ENCODE measurements at places on chromosomes 6 and 20.

DNA sequence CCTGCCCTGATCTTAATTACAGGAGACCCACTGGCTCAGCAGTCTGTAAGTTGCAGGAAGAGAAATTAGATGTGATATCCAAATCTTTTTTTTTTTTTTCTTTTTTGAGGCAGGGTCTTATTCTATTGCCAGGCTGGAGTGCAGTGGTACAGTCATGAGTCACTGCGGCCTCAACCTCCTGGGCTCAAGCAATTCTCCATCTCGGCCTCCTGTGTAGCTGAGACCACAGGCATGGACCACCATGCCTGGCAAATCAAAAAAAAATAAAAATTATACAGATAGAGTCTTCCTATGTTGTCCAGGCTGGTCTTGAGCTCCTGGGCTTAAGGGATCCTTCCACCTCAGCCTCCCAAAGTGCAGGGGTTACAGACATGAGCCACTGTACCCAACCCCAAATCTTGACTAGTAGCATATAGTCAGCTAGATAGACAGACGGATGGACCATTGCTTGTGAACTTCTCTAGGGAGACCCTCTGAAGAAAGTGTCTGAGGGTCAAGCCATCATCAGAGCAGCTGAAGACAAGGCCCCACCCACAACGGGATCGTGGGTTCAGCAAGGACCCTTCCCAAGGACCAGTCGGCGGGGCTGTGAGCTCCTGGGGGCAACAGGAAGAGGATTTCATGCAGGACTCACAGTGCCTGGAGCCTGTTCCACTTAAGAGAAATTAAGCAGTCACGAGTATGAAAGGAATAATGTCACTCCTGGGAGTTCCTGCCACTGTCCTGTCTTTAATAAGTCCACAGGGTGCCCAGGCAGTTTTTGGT is 222.7 kb downstream of the ANKRD60 start:
- DNase-seq: no peak

DNA sequence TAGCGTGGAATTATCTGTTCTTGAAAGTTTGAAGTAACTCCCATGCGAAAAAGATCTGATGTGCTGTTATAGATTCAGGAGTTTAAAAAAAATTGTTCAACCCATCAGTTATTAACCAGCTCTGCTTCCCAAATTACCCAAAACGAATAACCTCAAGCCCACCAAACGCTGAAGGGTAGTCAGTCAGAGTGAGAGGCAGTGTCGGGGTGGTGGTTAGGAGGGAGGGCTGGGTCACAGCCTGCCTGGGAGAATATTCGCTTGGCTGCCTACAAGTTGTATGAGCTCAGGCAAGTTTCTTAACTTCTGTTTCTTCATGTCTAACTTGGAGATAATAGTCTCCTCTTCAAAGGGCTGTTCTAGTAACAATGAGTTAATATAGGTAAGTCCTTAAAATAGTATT is 114.6 kb downstream of the JPH2 start:
- peak; percentile 15 for DNase-seq

DNA sequence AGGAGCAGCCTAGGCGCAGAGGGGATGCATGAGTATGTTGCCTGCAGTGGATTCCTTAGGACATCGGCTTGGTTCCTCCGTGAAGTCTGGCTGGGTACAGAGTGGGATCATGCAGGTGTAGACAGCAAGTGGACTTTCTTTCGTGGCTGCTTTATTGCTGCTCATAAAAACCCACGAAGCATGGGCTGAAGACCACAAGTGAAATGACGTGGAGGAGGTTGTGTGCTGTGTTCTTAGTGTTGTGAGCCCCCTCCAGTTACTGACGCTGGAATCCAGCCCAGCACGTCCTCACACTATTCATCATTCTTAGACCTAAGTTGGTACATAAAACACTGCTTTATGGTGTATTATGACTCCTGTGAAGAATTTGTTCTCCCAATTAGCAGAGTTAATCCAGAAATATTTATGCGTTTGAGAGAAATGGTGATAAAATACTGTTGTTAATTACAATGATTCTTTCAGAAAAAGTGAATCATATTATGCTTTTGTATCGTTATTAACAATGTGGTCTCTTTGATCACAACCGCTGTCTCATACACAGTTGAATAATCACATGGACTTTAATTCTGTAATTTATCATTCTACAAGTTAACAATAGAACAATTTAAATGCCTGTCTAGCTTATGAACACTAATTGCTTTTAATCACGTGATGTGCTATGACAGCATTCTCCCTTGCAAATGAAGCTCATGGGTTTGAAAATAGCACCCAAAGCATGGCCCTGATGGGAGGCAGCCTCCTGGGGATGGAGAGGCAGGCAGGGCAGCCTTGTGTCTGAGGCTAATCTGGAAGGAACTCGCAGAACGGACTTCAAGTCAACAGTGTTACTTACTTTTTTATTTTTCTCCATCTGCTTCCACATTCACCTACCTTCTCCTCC is 233.9 kb upstream of the SYNDIG1 start:
- DNase-seq: no peak

- DNase-seq: no peak
These were observed 295.6 kb downstream of the UTRN start for GRCh38 chr6:144580771-144581170.

GRCh38 chr6:53917464-53917842 is 122.6 kb downstream of the LRRC1 start:
- DNase-seq: no peak

- no peak for DNase-seq
These were observed 32.2 kb upstream of the MYB start for GRCh38 chr6:135148889-135149288.

GRCh38 chr6:29631209-29631810 is 1.7 kb downstream of the GABBR1 start:
- DNase-seq: no peak

GRCh38 chr6:4610256-4610655 is 165.9 kb upstream of the CDYL start:
- DNase-seq: no peak

DNA sequence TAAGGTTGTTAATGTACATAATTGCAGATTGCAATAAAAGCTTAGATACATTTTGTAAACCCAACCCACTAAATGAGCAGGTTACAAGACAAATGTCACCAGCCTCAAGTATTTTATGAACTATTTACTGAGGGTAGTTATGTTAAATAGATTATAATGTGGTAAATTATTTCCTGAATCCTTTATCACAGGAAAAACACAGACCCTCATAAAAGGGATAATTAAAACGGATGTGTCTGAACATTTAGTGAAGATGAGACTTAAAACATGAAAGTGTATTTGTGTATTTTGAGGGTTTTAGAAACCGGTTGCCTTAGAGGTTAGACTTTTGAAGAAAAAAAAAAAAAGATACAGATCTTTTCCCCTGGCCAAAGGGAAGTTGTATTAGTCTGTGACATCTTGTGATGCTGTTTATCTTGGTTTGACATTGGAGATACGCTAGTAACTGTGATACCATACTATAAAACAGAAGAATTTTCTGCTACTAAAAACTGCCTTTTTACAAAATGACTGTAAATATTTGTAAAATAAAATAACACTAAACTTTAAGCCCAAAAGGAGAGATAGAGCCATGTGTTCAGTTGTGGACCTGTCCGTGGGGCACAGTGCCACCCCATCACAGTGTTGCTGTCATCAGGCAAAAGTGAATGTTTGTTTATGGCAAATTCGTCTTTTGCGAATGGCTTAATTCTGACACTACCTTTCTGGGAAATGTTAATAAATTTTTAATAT is 9.7 kb downstream of the DYNLT1 start:
- peak; percentile 10 for DNase-seq

GRCh38 chr6:44272999-44273566 is 2.8 kb downstream of the TMEM151B start:
- DNase-seq: no peak

DNA sequence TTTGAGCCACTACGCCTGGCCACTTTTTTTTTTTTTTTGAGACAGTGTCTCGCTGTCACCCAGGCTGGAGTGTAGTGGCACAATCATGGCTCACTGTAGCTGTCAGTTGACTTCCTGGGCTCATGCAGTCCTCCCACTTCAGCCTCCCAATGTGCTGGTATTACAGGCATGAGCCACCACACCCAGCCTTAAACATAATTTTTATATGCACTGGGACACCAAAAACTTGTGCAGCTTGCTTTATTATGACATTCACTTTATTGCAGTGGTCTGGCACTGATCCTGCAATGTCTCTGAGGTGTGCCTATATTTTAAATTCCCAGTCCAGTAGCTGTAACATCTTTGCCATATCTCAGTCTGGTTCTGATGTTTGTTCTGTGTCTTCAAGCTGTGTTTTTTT is 34.7 kb downstream of the KAT14 start:
- DNase-seq: no peak

DNA sequence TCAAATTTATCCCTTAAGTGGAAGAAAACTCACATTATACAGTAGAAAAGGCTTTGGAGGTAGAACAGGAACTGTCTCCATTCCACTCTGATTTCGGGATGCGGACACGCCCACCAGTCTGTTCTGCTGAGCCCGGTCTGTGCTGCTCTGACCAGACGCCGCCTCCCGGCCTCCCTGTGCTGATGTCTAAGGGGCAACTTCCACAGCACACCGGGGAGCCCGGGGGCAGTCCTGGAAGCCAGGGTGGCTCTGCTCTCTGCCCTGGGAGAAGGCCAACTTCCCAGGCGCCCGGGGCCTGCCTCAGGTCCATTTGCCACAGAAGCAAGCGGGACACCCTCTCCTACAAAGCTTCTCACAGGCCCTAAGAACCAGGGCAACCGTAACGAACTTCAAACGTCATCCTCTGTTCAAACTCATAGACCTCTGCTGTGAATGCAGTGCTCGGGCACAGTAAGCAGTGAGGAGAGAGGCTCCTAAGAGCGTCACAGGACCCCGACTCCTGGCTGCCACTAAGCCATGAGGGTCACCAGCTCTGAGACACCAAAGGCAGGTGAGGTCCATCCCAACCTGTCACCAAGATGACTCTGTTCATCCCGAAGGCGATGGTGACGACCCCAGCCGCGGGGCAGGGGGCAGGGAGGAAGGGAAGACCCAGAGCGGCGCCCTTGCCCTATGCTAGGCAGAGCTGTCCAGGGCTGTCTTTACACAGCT is 5.6 kb downstream of the TAF4 start:
- peak; percentile 57 for DNase-seq

- peak; percentile 46 for DNase-seq
These were observed 25.9 kb downstream of the PYGB start for GRCh38 chr20:25273541-25274358.

DNA sequence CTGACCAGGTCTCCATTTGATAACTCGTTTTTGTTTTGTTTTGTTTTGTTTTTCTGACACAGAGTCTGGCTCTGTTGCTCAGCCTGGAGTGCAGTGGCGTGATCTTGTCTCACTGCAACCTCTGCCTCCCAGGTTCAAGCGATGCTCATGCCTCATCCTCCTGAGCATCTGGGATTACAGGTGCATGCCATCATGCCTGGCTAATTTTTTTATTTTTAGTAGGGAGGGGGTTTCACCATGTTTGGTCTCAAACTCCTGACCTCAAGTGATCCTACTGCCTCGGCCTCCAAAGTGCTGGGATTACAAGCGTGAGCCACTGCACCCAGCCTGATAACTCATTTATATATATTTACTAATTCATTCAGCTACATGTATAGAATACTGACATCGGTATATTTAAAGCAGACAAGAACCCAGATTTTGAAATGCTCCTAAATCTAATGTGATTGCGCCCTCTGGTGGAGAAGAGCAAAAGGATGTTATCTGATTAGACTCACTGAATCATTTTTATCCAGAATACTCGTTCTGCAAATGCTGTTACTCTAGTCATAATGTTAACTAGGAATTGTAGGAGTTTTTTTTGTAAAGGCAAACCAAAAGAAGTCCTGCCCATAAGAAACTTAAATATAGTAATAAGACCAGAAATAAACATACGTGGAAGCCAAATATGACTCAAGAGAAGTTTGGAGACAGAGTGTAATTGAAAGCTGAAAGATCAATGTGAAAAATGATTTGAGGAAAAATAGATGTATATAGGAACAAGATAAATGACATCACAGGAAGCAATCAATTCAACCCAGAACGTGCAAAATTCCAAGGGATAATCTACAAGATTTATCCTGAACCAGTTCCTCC is 5.3 kb upstream of the COL12A1 start:
- DNase-seq: no peak

- no peak for DNase-seq
These were observed 738.4 kb downstream of the DHX35 start for GRCh38 chr20:39700528-39700927.

DNA sequence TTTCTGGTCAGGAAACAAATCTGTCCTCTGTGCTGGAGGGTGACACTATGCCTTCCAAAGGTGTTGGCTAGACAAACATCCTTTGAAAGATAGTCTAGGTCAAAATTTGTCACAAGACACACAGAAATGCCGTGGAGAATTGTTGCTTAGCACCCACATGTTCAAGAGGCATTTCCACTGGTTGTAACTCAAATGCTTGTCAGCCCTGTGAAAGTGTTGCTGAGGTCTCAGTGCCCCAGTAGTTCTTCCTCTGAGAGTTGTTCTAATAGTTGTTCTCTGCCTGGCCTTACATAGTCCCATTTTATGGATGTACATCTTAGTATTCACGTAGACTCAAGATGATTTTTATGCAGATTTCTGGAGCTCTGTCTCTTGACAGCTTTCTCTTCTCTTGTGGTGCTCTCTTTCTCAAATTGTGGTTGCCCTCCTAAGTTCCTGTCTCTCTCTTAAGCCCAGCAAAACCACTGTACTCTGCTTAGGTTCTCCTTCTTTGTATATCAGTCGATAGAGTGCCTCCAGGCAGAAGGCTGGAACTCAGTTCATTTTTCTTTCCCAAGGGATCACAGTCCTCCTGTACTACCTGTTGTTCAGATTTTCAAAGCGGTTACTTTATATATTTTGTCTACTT is 39.5 kb upstream of the REV3L start:
- DNase-seq: no peak

DNA sequence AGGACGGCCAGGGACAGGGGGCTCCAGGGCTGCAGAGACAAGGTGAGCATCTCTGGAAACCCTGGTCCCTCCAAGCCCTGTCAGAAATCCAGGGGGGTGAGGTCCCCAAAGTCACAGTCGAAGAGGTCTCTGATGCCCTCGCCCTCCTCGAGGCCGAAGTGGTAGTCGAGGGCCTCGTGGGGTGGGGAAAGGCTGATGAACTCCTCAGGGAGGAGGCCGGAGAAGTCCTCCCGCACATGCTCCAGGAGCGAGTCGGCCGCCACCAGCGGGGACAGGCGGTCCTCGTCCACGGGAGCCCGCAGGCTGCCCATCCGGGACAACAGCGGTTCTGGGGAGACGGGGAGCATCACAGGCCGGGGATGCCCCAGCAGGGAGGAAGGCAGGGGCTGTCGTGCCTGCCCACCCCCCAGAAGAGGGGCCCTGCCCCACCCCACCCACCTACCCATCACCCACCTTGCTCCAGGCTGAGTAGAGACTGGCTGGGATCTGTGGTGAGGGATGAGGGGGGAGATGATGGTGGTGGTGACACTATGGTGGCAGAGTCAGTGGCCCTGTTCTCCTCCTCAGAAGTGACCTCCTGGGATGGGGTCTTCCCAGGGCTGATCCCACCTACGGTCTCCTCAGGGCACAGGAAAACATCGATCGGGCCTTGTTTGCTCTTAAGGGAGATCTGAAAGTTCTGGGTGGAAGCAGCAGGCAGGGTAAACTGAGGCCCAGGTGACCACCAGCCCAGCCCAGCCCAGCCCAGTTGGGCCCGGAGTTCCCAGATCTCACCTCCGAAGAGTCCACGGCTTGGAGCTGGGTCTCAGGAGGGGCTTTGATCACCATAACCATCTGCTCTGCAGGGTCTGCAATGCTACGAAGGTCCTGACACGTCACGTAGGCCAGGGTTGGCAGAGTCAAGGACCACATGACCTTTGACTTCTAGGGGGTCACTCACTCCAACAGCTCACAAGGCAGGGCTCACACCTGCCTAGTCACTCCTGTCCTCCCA is 2.7 kb upstream of the NECAB3 start:
- no peak for DNase-seq
